Esophagus squamous epithelium (tissue), 5 donors: ENCODE measurements at places on chromosomes 12 and 14.

- no peaks in the 10 kb centered on the region for H3K36me3 ChIP-seq
- H3K4me3 ChIP-seq: no peak overlapping the region
- no peak for DNase-seq
- no peaks in the 10 kb centered on the region for H3K27me3 ChIP-seq
- H3K27ac ChIP-seq: no peak overlapping the region
Measured at GRCh38 chr12:65603438-65604351, 220.6 kb upstream of the HMGA2 start.

DNA sequence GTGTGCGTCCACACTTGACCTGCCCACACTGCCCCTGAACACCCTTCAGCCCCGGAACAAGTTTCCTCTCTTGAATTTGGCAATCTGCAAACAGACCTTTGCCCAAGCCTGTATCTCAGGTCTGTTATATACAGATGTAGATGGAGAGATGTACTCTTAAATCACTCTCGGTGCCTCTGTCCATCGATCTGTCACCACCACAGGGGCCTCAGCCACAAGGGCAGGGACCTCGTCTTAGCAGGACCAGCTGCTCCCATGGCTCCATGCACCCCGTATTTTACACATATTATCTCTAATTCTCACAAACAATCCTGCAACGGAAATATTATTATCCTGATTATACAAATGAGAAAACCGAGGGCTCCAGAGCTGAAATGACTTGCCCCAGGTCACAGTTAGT, 313.4 kb downstream of the BCL11B start:
- no peak overlapping the region for H3K4me3 ChIP-seq
- H3K4me1 ChIP-seq: peaks cover 11% of the 10 kb centered on the region
- H3K27ac ChIP-seq: no peak overlapping the region
- no peaks in the 10 kb centered on the region for H3K36me3 ChIP-seq
- DNase-seq: no peak

- no peak overlapping the region for H3K4me3 ChIP-seq
- DNase-seq: peak; percentile 23
- no peaks in the 10 kb centered on the region for H3K27me3 ChIP-seq
- no peaks in the 10 kb centered on the region for H3K4me1 ChIP-seq
Measured at GRCh38 chr14:92540472-92541048, 27.0 kb downstream of the RIN3 start.

GRCh38 chr14:101322223-101322622, 239.1 kb upstream of the DIO3 start:
- no peak for DNase-seq
- no peak overlapping the region for H3K27ac ChIP-seq
- H3K4me3 ChIP-seq: no peak overlapping the region
- no peaks in the 10 kb centered on the region for H3K36me3 ChIP-seq

DNA sequence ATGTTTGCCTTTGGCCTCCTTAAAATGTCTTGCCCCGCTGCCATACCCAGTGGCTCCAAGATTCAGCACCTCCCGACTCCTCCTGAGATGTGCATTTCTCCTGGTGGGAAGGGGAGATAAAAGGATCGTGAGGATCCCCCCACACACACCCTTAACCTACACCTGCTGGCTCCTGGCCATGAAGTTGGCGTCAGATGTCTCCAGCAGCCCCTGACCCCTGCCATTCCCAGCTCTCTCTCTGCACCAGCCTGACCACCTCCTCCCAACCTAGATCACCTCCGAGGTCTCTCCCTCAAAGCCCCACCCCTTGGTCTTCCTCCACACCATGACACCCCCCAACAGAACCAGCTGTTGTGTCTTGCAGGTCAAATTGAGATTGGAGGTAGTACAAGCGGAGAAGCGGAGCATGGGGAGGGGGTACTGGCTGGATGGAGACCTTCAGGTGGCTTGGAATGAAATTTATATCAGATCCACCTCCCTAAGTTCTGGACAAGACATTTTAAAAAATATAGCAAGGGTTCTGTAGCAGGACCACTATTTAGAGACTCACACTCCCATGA, 151.1 kb upstream of the FKBP4 start:
- peaks cover 22% of the 10 kb centered on the region for H3K4me1 ChIP-seq
- no peak overlapping the region for H3K27ac ChIP-seq
- no peak overlapping the region for H3K4me3 ChIP-seq
- no peak for DNase-seq
- no peaks in the 10 kb centered on the region for H3K27me3 ChIP-seq

- no peak overlapping the region for H3K27ac ChIP-seq
- no peaks in the 10 kb centered on the region for H3K36me3 ChIP-seq
- H3K4me1 ChIP-seq: no peaks in the 10 kb centered on the region
- no peak overlapping the region for H3K4me3 ChIP-seq
- DNase-seq: no peak
Measured at GRCh38 chr12:81800298-81801148, 41.4 kb upstream of the PPFIA2 start.

- H3K27me3 ChIP-seq: no peaks in the 10 kb centered on the region
- peaks cover 48% of the 10 kb centered on the region for H3K4me1 ChIP-seq
- H3K36me3 ChIP-seq: peaks cover 7% of the 10 kb centered on the region
- H3K4me3 ChIP-seq: peak overlapping the region; percentile 92
- peak overlapping the region; percentile 99 for H3K27ac ChIP-seq
Measured at GRCh38 chr12:56633468-56634241, 3.5 kb upstream of the BAZ2A start.

- peaks cover 6% of the 10 kb centered on the region for H3K4me1 ChIP-seq
- DNase-seq: no peak
- no peaks in the 10 kb centered on the region for H3K36me3 ChIP-seq
- H3K27me3 ChIP-seq: no peaks in the 10 kb centered on the region
Measured at GRCh38 chr14:24057271-24057670, 5.5 kb downstream of the CARMIL3 start.

DNA sequence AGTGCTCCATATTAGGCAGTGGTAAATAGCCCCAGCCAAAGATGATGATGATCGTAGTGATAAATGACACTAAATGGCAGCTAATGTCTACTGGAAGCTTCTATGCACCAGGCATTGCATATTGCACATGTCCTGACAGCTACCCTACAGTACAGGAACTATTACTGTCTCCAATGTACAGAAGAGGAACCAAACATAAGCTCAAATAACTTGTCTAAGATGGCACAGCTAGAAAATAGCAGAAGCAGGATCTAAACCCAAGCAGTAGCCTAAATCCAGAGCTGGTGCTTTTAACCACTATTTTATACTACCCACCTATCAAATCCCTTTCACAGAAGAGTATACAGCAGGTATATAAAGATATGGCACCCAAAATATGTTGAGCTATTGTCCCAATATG, 28.9 kb downstream of the ESR2 start:
- no peaks in the 10 kb centered on the region for H3K4me1 ChIP-seq
- no peak for DNase-seq
- H3K4me3 ChIP-seq: no peak overlapping the region
- no peaks in the 10 kb centered on the region for H3K27me3 ChIP-seq
- no peak overlapping the region for H3K27ac ChIP-seq

- H3K4me3 ChIP-seq: no peak overlapping the region
- no peaks in the 10 kb centered on the region for H3K4me1 ChIP-seq
- no peak for DNase-seq
- no peak overlapping the region for H3K27ac ChIP-seq
- H3K27me3 ChIP-seq: no peaks in the 10 kb centered on the region
Measured at GRCh38 chr14:39015360-39015961, 87.6 kb downstream of the SEC23A start.

- no peak overlapping the region for H3K27ac ChIP-seq
- H3K27me3 ChIP-seq: no peaks in the 10 kb centered on the region
- no peaks in the 10 kb centered on the region for H3K4me1 ChIP-seq
- no peaks in the 10 kb centered on the region for H3K36me3 ChIP-seq
- H3K4me3 ChIP-seq: no peak overlapping the region
Measured at GRCh38 chr12:90991952-90992465, 12.8 kb downstream of the EPYC start.

GRCh38 chr14:65961004-65961403, 525.2 kb upstream of the CCDC196 start:
- H3K36me3 ChIP-seq: no peaks in the 10 kb centered on the region
- no peak for DNase-seq
- H3K27me3 ChIP-seq: no peaks in the 10 kb centered on the region
- H3K4me1 ChIP-seq: no peaks in the 10 kb centered on the region

GRCh38 chr12:62891805-62892549, 43.0 kb downstream of the PPM1H start:
- H3K27me3 ChIP-seq: no peaks in the 10 kb centered on the region
- no peak for DNase-seq
- no peaks in the 10 kb centered on the region for H3K36me3 ChIP-seq
- no peak overlapping the region for H3K4me3 ChIP-seq
